ENCODE measurements at places on chromosomes 11 and 22. TPM values are rescaled to one million over a fixed set of nuclear protein-coding genes. Genes with fewer than 3 reads are reported as not detected.

DNA sequence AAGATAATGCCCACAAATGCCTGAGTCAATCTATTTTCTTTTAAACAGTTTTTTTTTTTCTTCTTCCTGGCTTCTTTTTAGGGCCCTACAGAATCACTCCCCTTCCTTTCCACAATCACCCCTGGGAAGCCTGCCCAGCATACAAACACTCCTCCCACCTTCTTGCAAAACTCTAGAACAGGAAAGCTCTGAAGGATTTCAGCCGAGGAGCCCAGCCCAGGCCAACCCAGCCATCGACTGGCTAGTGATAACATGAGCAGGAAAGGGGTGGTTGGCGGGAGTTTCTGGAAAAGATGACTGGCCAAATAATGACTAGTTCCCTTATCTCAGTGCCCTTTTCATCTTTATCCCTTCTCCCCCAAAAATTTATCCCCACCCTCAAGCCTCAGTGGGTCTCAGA is 68.2 kb downstream of the USP35 start:
- no peak for DNase-seq

- no peak for DNase-seq
These were observed 9.6 kb upstream of the CDON start for GRCh38 chr11:126072141-126072741.

DNA sequence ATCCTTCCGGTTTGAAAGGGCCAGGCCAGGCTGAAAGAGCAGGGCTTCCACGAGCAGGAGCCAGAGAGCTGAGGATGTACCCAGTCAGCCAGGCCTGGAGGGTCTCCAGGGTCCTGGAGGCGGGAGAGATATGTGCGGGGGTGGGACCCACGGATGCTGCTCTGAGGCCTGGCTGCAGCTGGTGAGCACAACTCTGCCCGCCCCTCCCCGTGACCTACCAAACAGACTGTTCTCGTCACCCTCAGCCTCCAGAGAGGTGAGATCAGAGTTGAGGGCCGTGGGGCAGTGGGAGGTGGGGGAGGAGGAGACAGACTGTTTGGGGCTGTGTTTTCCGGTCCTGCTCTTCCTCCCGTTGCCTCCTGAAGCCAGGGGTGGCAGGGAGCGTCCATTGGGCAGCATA is 42.2 kb downstream of the TRIOBP start:
- no peak for DNase-seq

DNA sequence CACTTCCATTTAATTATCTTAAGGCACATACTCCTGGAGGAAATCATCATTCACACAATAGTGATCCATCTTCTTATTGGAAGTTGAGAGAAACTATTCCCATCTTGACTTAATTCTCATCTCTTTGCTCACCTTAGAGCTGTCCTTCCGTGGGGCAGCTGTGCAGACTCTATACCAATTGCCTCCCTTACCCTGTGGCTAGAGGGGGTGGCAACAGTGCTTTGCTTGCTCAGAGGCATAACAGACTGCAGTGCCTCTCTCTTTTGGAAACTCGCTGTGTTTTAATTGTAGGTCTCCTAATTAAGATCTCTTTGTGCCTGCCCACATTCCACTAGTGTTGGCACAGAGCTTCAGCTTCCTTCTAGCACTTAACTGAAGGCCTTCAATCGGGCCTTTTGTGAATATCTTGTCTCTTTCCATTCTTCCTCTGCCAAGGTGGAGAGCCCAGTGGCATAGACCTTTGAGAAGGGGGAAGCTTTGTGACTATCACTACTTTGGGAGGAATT is 5.5 kb downstream of the KMT2A start:
- no peak for DNase-seq

DNA sequence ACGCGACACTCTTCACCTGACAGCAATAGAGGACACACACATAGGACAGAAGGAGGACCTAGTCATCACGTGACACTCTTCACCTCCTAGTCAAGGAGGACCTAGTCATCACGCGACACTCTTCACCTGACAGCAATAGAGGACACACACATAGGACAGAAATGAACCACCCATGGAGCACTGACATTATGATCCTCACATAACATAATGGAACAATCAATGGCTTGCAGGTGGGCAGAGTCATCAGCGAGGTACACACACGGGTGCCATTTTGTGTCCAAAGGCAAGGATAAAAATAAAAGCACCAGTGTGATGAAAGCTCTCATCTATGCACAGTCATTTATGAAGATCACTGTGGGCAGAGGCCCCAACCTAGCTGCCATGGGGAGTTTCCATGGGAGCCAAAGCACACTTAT is 354.7 kb downstream of the LARGE1 start:
- DNase-seq = no peak

- DNase-seq = peak; percentile 74
These were observed 107.8 kb downstream of the PTPRJ start for GRCh38 chr11:48087974-48088681.

DNA sequence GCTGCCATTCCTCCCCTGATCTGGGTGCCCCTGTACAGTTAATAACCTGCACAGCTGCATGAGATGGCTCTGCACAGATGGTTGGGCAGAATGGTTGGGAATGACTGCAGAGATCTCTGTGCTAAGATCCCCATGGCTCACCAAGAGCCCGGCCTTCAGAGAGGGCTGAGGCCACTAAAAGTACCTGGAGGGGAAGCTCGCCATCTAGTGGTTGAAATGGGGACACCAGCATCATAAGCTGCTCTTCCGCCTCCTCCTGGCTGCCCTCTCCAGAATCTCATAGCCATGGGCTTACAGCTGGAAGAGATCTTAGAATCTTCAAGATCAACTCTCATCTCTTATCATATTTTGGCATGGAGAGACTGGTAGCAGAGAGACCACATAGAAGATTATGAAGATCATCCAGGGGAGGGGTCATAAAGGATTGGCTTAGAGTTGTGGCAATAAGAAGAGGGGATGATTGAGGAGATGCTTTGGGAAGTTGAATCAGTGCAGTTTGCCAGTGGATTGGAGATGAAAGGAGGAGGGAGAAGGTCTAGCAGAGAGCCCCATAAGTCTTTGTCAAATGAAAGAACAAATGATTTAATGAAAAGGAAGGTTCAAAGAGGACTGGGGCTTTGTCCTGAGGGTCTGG is 22.0 kb upstream of the TLCD5 start:
- DNase-seq = no peak

GRCh38 chr11:36278531-36279282 is 10.5 kb downstream of the COMMD9 start:
- no peak for DNase-seq

GRCh38 chr22:45208696-45208992 is 32.0 kb downstream of the KIAA0930 start:
- DNase-seq = no peak

DNA sequence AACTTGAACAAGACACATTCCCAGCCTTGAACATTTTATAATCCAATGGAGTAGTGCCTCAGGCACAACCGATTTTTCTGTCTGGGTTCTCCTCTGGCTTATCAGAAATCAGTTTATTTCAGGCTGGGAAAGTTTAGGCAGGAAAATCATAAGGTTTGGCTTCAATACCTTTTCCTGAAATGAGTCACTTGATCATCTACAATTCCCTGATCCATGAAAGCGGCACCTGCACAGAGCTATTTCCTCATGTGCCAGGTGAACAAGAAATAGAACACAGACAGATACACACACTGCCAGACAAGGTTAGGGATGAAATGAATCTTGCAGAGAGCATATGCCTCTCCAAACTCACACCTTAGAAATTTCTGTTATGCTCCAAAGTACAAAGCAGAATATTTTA is 106.7 kb upstream of the OR9G4 start:
- DNase-seq = no peak

DNA sequence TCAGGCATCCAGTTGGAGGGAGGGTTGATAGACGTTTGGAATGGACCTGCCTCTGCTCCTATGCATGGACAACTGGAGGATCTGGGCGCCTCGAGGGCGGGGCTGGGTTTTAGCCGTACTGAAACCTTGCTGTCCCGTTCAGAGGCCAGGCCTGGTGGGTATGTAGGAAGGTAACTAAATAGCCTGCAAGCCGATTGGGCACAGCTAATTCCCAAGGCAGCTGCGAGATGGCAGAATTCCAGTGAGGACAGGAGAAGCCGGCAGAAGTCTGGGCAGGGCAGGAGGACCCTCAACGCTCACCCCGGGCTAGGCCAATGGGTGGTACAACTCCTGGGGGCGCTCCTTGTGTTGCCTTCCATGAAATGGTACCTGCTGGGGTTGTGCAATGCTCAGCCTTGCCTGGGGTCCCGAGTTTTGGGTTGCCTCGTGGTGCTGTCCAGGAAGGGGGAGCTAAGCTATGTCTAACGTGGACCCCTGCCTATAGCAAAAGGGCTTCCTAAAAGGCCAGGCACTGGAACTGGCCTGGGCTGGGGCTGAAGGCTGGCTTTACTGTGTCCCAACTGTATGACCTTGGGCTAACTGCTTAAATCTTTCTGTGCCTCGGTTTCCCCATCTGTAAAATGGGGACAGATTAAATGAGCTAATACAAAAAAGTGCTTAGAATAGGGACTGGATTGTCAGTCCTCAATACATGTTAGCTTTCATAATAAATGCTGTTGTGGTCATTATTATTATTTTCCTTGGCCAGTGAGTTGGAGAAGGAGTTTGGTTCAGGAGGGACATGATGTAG is 30.1 kb upstream of the CD82 start:
- no peak for DNase-seq

DNA sequence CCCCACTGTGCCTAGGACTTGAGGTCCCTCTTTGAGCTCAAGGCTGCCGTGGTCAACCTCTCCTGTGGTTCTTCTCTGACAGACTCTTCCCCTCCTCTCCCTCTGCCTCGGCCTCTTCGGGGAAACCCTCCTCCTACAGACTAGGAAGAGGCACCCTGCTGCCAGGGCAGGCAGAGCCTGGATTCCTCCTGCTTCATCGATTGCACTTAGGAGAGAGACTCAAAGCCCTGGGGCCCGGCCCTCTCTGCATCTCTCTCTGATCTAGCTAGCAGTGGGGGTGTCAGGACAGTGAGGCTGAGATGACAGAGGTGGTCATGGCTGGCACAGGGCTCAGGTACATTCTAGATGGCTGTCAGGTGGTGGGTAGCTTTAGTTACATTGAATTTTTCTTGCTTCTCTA is 63.6 kb upstream of the EMID1 start:
- DNase-seq = no peak

DNA sequence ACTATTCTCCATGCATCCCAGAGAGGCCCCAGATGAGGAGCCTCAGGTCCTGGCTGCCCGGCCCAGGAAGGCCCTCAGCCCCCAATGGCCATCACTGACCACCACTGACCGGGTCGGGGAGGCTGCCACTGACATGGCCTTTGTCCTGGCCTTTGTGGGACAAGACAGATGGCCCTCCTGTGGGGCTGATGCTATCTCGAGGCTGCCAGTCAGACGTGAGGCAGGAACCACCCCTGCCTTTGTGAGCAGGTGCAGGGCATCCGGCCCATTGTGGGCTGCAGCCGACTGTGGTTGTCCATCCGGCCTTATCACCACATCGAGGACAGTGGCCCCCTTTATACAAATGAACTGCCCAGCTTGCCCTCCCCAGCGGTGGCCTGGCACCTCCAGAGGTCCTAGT is 5.5 kb downstream of the GP1BB start:
- no peak for DNase-seq

- no peak for DNase-seq
These were observed 116.7 kb upstream of the LARGE1 start for GRCh38 chr22:34036931-34037330.

GRCh38 chr11:35823742-35824298 is 120.0 kb upstream of the LDLRAD3 start:
- no peak for DNase-seq

- no peak for DNase-seq
These were observed 150.0 kb downstream of the SHANK2 start for GRCh38 chr11:71102251-71102995.

- no peak for DNase-seq
These were observed 35.7 kb downstream of the KCNJ4 start for GRCh38 chr22:38419121-38419857.

DNA sequence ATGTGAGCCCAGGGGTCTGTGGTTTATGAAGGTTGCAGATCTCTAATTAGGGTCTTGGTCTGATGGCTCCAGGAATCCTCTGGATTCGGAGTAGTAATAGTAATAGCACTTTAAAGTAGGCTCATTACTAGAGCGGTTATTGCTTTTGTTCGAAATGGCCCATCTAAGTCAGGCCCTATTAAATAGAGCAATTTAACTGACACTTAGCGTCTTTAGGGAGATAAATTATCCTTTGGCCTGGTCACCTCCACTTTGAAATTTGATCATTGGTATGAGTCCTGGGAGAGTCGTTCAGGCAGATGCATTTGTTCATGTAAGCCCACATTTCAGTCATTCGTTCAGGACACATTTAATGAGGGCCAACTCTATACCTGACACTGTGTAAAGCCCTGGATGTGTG is 54.8 kb downstream of the LDLRAD3 start:
- no peak for DNase-seq

GRCh38 chr11:93279851-93280347 is 50.6 kb upstream of the DEUP1 start:
- no peak for DNase-seq

DNA sequence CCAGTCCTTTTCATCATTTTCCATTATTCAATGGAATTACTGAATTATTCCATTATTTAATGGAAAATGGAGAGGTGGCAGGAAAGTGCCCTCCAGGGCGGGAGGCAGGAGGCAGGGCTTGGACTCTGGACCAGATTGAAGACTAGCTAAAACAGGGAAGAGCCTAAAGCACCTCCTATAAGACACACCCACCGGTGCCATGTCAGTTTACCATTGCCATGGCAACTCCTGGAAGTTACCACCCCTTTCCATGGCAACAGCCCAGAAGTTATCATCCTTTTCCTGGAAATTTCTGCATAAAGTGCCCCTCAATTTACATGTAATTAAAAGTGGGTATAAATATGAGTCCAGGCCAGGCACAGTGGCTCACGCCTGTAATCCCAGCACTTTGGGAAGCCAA is 443.7 kb downstream of the TBC1D22A start:
- DNase-seq = no peak

DNA sequence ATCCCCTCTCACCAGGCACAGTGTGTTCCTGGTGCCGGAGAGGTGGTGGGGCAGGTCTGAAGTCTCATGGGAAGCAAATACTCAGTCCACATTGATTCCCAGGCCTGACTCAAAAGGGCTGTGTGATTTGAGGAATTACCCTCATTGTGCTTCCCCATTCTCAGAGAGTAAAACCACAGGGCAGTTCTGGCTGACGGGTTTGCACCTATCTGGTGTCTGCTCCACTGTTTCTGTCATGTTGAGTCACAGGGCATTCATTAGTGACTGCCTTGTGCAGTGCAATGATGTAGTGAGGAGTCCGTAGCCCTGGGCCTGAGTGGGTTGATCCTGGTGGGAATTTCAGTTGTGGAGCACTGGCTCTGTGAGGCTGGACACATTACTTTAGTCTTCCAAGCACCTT is 85.2 kb upstream of the ARHGAP20 start:
- no peak for DNase-seq

GRCh38 chr22:34414467-34415440 is 494.5 kb upstream of the LARGE1 start:
- peak; percentile 76 for DNase-seq

- DNase-seq = no peak
These were observed 10.4 kb upstream of the TUB start for GRCh38 chr11:8070417-8071115.

- DNase-seq = no peak
These were observed 55.0 kb upstream of the ZBTB44 start for GRCh38 chr11:130369713-130370112.

The TCF20 gene
- 30.5 TPM for polyA plus RNA-seq

The PRMT3 gene
- polyA plus RNA-seq = 17.2 TPM

The MMP13 gene
- 0.07 TPM for polyA plus RNA-seq

The CCDC188 gene
- 2.7 TPM for polyA plus RNA-seq

The KBTBD4 gene
- 13.9 TPM for polyA plus RNA-seq

The TREH gene
- polyA plus RNA-seq = 74.4 TPM

The OR8B8 gene
- not detected for polyA plus RNA-seq

The FGF3 gene
- not detected for polyA plus RNA-seq

The TEX12 gene
- polyA plus RNA-seq = 0.27 TPM

The DAGLA gene
- polyA plus RNA-seq = 12.0 TPM

The MAPK8IP1 gene
- polyA plus RNA-seq = 9.0 TPM

The SMIM38 gene
- polyA plus RNA-seq = 0.30 TPM

The FXYD6 gene
- 78.3 TPM for polyA plus RNA-seq
